Tongue (tissue), 3 donors: ENCODE measurements at places on chromosomes 2 and 18. TPM values are rescaled to one million over a fixed set of nuclear protein-coding genes. Genes with fewer than 3 reads are reported as not detected.

REEP1 gene
- 29.3 TPM for total RNA-seq

L3MBTL4 gene
- 6.5 TPM for total RNA-seq

MCM6 gene
- total RNA-seq = 20.2 TPM

NPAS2 gene
- 14.6 TPM for total RNA-seq

GRCh38 chr2:134249755-134250154 lies 4.1 kb upstream of the MGAT5 start:
- DNase-seq = no peak

DNA sequence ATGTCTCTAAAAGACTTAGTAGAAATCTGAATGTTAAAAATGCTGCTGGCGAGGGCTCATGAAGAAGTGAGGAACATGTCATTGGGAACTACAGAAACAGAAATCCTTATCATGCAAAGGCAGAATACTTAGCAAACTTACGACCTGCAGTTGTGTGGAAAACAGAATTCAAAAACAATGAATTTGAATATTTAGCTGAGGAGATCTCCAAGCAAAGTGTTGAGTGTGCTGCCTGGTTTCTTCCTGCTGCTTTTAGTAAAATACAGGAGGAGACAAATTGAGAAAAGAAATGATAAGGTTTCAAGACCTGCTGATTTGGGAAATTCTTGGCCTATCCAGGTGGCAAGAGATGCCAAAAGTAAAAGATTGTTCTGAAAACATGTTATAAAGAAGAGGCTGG lies 38.5 kb downstream of the METTL4 start:
- no peak for DNase-seq

DNA sequence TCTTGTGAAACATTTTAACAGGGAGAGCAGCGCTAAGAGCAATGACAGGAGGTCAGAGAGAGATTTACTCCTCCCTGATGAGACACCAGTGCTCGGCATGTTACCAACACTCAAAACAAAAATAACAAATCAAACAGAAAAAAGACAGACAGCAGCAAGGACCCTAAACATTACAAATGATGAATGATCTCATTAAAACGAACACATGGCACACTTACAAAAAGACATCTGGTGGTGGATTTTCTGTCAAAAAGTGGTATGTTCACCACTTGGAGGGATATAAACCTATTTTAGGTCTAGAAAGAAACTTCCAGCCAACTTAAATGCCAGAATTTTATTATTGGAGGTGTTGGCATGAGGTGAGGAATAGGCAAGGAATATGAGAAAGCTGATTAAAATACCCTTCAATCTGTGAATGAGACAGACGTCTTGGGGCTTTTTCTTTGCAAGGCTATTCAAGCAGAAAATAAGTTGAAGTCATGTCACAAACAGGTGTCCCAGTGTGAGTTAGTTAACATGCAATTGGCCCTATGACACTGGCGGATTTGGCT lies 112.8 kb downstream of the PRELID3A start:
- peak; percentile 28 for DNase-seq

DNA sequence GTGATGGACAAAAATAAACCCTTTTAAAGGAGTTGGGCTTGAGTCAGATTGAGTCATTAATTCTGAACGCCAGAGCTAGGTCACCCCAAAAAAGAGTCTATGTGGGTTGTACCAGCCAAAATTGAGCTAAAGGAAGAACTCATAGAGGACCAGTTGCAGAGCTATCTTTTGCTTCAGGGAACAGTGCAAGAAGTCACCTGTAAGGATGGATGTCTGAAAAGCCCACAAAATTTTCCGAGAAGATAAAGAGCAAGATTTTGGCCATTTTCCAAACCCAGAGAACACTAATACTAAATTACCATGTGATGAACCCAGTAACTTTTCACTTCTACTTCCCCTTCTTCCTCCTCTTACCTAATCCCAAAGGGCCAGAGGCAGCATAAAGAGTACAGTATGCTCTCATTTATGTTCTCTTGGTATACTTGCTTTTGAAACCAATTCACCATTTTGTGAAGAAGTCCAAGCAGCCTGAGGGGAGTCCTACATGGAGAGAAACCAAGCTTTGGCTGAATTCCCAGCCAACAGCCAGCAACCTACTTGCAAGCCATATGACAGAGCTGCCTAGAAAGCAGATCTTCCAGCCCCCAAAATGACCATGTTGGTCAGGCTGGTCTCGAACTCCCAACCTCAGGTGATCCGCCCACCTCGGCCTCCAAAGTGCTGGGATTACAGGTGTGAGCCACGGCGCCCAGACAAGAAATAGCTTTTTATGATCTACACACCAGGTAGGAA lies 551.7 kb downstream of the SATB2 start:
- DNase-seq = no peak

DNA sequence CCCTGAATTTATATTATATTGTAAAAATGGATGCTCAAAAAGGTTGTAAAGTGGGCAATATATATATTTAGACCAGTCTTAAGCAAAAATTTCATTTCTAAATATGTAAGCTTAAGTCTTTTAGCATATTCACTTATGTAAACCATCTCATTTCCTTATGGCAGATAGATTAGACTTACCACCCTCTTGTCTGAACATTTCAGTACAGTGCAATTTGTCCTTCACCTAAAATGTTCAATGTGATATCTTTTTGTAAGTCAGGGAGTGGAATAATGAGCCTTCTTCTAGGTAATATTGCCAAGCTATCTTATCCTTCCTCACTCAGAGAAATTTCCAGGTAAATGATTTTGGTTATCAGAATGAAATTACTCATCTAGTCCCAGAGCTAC lies 92.3 kb downstream of the KLF7 start:
- DNase-seq = no peak

DNA sequence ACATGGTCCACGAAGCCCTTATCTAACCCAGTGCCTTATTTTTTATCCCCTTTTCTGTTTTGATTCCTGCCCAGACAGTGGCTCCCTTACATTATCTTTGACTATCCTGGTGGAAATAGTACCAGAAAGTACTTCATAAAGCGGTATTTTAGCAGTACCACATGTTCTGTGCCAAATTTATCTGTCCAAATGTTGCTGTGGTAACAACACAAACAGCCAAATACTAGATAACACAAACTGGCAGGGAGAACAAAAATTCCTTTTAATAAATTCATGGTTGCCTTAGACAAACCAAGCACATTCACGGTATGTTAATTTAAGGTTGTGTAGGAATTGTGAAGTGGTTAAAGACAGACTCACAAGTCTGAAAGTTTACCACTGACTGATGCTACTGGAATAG lies 187.9 kb upstream of the LHCGR start:
- DNase-seq = no peak
